Mesothelial cell of epicardium (in vitro differentiated cells): ENCODE measurements at places on chromosomes 7 and 10. TPM values are rescaled to one million over a fixed set of nuclear protein-coding genes. Genes with fewer than 3 reads are reported as not detected.

MUC12 gene
- 0.73 to 1.4 TPM (median 1.1 TPM) in 3 replicates for total RNA-seq

DNA sequence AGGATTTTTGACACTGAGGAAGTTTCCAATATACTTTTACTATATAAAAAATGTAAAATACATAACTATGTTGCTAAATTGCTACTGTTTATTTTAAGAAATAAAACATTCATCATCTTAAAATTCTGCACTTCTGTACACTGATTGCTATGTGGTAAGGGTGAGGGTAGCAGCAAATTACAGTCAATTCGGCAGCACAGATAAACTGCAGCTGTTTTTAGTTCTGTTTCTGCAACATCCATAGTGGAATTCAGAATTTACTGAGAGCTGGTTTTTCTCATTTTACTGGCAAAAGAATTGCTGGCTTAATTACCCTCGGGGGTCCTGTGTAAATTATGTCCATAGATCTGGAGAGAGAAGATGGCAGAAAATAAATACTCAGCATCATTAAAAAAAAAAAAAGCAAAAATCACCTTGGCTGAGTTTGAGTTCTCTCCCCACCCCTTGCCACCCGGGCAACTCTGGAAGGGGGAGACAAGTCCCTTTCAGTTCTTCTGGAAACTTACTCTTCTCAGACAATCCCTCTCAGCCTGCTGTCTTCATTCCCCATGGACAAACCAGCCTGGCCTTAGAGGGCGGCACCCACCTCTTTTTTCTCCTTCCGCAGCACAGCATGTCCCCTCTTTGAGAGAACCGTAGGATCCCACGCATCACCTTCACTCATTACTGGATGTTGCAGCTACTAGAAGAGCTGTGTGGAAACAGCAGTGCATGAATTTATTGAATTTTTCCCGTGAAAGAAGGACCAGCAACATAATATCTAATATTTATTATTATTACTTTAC is 501.1 kb upstream of the CELF2 start:
- no peak for DNase-seq

- no peak for DNase-seq
Measured at GRCh38 chr7:45061806-45062425, 26.9 kb downstream of the NACAD start.

- DNase-seq, result no peak
Measured at GRCh38 chr10:60663850-60664249, 114.4 kb upstream of the CDK1 start.

DNA sequence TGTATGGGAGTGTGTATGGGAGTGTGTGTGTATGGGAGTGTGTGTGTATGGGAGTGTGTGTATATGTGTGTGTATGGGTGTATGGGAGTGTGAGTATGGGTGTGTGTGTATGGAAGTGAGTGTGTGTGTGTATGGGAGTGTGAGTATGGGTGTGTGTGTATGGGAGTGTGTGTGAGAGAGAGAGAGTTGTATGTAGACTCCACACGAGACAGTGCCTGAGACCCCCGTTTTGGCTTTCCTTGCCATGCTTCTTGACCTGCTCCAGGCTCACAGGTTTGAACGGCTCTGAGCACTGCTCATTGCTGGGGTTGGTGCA is 49.7 kb downstream of the COL17A1 start:
- DNase-seq, result no peak
